HuH-7 (cell line): ENCODE measurements at places on chromosomes 5 and 9.

DNA sequence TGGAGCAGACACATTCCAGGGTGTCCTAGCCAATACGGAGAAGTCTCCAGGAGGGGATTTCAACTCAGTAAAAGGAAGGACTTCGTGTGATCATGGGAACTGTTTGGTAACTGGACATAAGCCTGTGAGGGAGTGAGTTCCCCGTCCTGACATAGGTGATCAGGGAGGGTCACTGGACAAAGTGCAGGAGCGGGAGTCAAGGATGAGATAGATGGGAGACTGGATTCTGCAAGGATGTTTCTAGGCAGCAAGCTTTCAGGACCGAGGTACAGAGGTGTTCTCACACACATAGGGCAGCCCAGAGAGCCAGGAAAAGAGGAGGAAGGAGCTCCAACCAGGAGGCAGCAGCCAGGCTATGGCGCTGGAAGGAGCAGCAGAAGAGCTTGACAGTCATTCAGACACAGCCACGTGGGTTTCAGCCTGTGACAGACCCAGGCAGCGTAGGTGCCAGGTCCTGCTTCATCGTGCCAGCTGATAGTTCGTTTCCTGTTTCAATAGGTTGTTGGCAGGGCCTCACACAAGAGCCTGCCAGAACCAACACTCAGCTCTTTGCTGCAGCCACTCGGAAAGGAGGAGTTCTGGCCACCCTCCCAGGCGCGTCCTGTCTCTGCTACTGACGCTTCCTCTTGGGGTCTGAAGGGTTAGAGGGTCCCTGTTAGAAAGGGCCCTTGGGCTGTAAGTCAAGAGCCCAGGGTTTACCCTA is 84.1 kb downstream of the AMBP start:
- DNase-seq: no peak

- no peak for DNase-seq
Measured at GRCh38 chr5:90518661-90519060, 10.7 kb downstream of the LYSMD3 start.

DNA sequence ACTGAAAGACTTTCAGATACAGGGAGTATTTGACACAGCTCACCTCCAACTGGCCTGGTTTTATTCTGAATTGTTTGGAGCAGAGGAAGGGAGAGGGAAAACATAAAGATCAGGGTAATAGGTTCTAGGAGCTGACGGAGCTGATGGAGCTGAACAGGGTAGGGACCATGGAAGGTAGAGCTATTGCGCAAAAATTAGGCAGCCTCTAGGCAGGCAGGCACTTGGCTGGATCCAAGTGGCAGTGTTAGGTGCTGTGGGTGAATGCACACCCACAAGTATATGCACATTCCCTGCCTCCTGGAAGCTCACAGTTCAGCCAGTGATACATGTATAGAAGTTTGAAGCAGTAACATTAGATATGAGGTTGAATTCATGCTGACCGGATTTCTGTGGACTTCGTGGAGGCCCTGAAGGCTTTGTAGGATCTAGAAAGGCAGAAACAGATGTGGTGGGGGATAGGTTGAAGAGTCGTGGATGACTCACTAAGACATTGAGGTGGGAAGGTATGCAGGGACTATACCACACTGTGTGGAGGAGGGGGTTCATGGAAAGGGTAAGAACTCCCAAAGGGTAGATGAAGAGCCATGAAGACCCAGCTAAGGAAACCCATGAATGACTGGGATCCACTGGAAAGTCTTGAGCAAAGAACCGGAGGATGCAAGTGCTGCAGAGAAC is 50.8 kb downstream of the WWC1 start:
- DNase-seq: no peak

GRCh38 chr5:175690025-175690424 is 32.2 kb downstream of the HRH2 start:
- no peak for DNase-seq

- DNase-seq: no peak
Measured at GRCh38 chr9:133880851-133881661, 111.1 kb downstream of the VAV2 start.

DNA sequence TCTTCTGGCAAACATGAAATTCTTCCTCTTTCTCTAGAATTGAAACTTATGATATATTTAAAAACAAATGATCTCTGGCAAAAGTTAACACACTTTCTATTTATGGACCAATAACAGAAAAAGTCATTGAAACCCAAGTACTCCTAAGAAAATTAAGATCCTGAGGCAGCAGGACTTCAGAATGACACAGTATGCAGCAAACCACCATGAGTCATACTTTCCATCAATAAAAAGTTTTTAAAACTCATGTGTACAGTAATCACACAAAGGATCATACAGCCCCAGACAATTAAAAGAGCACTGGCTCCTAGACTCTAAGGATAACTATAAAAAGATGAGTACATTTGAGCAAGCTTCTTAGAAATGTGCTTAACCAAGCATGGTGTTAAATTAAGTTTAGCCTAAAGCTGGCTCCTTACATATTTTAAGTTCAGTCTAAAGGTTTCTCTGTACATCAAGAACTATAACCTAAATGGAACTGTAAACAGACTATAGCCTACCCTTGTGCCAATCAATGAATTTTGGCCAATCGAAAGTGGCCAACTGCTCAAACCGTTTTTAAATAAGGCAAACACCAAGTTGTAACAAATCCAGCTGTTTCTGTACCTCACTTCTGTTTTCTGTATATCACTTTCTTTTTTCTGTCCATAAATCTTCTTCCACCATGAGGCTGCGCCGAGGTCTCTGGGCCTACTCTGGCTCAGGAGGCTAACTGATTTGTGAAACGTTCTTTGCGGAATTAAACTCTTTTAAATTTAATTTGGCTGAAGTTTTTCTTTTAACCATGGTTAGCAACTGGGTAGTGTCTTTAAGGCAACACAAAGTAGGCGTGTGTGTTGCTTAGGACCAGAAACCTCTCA is 232.1 kb upstream of the PIK3R1 start:
- DNase-seq: no peak

DNA sequence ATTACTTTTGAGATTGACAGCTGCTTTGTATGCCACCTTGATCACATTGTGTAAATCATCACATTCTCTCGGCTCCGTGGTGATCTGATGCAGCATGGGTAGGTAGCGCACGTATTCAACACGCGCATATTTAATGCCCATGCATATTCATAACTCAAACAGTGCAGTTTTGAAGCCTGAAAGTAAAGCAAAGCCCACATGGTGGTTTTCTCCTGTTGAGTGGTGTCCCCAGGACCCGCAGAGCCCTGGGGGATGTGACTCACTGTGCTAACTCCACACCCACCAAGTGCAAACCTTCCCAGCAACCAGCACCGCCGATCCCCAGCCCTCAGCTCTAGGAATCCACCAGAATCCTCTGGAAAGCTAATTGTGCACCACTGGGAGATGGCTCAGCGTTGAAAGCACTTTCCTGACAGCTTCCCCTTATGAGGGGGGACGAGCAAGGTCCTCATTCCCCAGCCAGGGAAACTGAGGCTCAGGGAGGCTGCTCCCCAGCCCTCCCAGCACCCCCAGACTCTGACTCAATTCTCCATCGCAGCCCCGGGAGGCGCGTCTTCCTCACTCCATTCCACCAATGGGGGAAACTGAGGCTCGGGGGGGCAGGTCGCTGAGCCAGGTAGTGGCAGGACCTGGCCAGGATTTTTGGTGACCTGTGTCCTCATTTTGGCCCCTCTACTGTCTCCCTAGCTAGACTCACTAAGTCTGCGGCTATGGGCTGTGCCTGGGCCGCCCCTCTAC is 46.4 kb downstream of the SARDH start:
- no peak for DNase-seq

DNA sequence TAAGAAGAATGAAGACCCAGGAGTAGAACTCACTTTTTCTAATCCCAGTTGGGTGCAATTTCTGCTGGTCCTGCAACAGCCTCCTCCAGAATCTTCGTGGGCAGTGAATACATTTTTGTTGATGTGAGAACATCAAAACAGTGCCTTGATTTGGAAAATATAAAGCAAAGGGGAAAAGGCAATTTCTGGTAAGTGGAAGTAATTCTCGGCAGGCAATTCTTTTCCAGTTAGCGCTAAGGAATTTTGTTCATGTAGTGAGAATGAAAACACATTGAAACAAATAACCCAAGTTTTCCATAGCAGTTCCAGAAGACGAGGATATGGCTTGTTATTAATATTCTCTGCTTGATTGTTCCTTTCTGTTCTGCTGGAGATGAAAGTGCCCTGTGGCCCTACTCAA is 178.7 kb downstream of the SPATA31D1 start:
- DNase-seq: no peak

DNA sequence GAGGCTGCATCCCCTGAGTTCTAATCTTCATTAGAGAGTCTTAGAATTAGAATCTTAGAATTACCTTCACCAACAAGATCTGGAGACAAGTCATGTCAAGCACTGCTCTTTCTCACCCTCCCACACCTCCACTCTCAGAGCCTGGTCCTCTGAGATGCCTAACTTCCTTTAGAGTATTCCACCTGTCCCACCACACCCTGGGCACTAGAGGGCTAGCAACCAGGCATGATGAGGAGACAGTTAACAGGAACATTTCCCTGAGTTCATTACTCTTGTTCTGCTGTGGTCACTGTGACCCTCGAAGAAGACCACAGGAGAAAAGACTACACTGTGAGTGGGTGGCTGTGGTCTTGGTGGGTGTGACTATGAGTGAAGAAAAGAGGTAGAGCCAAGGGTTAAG is 25.2 kb upstream of the MAP1B start:
- DNase-seq: no peak

DNA sequence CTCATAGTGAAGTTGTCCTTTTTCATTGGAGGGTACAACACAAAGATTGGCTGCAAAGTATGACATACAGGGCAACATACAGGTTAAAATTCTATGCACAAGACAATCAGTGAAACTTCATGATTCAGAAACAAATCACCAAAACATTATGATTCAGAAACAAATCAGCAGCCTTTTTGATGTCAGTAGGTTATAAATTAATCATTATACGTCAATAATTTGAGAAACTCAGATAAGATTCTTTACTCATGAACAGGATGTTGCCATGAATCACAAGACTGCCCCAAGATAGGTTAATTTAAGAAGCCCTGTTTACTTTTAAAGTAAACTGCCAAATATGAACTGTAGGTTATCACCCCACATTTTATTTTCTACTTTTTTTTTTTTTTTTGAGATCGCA is 62.2 kb upstream of the IL33 start:
- DNase-seq: no peak

DNA sequence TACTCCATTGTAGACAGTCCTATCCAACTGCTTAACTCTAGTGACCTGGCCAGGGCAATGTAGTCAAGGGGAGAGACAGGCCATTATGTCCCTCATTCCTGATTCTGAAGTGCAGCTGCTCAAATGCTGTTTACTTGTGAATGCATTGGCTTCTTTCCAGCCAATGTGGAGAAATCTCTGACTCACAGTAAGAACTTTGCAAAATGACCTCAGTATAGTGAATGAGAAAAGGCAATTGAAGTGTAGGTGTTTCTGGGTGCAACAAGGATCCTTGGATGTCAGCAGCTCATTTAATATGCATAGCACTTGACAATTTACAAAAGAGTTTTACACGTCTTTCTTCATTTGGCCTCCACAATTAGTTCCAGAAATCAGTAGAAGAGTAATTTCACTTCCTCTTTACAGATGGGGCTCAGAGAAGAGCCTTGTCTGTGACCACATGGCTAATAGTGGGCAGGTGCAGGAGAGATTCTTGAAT is 367.2 kb downstream of the OSTF1 start:
- no peak for DNase-seq

GRCh38 chr9:113409883-113410206 is 630 bp downstream of the POLE3 start:
- DNase-seq: no peak

GRCh38 chr9:87672586-87672985 is 53.3 kb upstream of the CTSL start:
- no peak for DNase-seq

GRCh38 chr5:122738088-122738487 is 36.8 kb upstream of the SNX2 start:
- DNase-seq: no peak

DNA sequence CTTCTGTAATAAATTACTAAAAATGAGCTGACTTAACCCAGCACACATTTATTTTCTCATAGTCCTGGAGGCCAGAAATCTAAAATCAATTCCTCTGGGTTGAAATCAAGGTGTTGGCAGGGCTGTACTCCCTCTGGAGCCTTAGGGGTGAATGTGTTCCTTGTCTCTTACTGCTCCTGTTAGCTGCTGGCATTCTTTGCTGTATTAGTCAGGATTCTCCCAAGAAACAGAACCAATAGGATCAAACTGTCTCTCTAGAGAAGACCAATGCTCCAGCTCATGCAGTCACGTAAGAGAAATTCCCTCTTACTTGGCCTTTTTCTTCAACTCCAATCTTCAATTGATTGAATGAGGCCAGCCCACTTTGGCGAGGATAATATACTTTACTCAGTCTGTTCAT is 15.3 kb upstream of the CD180 start:
- DNase-seq: no peak

DNA sequence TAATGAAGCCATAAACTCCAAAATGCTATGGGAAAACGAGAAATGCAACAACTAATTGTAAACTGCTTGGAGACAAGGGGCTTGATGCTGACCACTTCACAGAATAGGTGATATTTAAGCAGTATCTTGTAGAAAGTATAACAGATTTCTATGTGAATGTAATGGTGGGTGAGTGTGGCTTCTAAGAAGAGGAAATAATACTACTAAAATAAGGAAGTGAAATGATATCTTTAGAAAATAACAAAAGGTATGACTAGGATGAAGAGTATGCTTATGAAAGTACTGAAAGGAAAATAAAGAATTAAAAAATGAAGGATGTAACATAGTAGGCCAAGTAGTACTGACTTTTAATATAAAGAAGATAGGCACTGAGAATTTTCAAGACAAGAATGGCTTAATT is 94.2 kb downstream of the AGTPBP1 start:
- no peak for DNase-seq

GRCh38 chr5:178201927-178202235 is 2.5 kb upstream of the HNRNPAB start:
- DNase-seq: no peak

GRCh38 chr5:52468976-52469375 is 318.7 kb upstream of the ITGA1 start:
- DNase-seq: no peak

- DNase-seq: no peak
Measured at GRCh38 chr9:123131258-123131657, 97.8 kb downstream of the GPR21 start.

DNA sequence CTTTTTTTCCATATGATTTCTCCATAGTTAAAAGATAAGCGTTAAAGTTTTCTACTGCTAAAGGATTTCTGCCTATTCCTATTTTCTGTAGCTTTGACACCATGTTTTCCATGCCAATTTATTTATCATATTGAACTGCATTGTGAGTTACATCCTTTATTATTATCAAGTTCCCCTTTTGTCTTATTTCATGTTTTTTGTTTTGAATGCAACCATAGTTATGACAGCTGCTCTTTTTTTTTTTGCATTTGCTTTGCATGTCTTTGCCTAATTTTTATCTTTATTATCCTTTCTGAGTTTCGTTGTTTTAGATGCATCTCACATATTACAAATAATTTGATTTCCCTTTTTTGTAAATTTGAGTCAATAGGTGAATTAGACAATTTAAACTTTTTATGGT is 161.5 kb downstream of the DEPDC1B start:
- no peak for DNase-seq

DNA sequence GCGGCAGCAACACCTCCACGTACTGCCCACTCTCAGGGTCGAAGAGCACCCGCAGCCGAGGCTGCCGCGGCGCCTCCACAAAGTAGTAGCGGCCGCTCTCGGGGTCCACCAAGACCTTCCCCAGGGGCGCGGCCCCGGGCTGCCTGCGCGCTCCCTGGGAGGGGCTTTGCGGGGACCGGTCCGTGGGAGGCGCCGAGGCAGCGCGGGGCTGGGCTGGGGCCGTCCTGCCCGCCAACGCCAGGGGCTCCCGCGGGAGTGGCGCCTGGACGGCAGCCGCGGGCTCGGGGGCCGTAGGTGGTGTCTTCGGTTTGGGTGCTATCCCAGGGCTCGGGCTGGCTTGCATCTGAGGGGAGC is 2.6 kb upstream of the MZB1 start:
- DNase-seq: no peak

- DNase-seq: no peak
Measured at GRCh38 chr9:20376731-20377375, 245.4 kb downstream of the MLLT3 start.
